ENCODE measurements at places on chromosomes 3 and 15.

DNA sequence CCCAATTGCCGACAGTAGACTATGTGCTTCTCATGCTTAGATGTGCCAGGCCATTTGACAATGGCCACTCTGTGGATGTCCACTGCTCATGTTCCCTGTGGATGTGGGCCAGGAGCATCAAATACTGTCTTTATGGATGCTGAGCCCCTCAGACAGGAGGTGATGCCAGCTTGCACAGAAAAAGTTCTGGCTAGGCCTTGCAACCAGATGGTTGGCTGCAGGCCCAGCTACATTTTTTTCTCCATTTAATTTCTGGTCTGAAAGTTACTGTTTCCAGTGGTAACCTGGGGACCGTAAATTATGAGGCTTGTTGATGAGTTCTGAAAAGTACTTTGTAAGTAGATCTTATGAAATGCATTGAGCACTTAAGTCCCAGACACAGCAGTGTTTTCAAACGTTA is 228.5 kb downstream of the CHL1 start:
- no peak for DNase-seq

DNA sequence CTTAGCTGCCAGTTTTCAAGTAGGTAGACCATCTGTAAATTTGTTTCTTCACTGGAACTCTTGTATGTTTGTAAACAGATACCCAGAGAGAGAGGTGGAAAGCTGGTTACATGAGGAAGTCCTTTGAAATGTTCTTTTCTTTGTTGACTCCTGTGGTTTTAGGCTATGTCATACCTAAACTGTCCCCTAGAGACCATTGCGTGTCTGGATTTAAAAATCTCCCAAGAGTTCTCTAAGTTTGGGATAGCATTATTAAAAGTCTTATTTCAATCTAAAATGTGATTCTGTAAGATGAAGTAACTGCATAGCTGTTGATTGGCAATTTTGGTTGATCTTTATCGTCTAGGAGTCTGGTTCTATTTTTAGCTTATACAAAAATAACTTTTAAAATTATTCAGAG is 127.2 kb downstream of the GHSR start:
- no peak for DNase-seq

DNA sequence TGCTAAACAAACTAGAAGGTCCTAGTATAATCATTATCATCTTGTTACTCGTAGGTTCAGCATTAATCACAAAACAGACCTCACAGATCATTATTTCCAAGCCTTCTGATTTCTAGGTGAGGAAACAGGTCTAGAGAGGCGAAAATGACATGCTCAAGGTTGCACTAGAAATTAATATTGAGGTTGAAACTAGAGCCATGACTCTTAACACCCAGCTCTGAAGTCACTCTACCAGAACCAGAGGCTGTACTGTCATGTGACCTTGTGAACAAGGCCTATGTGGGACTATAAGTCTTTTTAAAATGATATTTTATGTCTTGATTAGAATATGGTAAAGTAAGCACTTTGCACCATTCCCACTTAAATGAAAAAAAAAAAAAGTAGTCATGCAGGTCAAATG is 23.8 kb upstream of the FGF12 start:
- no peak for DNase-seq

DNA sequence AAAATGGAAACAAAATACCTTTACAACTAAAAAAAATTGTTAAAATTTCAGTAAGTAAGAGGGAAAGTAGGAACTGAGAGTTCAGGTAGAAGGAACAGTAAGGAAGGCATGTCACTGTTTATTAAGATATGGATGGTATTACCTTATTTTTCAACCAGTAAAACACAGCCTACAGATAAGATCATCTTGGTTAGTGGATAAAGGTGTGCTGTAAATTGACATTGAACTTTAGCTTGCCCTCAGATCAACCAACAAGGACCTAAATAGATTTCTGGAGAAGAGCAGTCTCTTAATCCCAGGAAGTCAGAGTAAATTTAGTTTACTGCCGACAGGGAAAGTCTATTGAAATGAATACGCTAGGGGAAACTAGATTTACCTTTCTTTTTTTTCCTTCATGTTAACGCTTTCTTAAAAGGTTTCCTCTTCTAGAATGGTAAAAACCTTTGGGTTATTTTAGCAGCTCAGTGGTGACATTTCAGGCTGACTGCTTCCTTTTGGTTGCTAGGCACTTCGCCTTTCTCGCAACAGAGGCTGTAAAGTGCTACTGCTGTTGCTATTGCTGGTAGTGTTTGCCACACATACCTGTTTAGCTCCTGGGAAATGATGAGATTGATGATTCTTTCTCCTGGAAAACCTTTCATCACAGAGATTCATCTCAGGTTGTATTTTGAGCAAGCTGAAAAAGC is 12.9 kb downstream of the DZIP3 start:
- DNase-seq = no peak

- DNase-seq = no peak
These were observed 17.9 kb upstream of the NMNAT3 start for GRCh38 chr3:139695426-139696313.

DNA sequence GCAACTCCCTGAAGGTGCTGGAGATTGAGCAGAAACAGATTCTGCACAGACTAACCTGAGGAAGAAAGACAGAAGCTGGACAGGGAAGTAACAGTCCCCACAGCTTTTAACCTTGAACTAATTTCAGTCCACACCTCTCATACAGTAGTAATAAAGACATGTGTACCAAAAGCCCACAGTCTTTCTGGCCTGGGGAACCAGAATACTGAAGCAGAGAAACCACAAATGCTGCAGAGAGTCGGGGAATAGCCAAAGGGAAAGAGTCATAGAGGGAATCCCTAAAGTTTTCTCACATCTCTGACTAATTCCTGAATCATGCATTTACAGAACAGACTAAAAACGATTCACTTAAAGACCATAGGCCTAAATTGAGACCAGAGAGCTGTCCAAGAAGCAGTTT is 503.4 kb upstream of the NECTIN3 start:
- no peak for DNase-seq

- DNase-seq = no peak
These were observed 342.9 kb downstream of the CNTN3 start for GRCh38 chr3:74271541-74271940.

- DNase-seq = no peak
These were observed 3.2 kb downstream of the RAP2B start for GRCh38 chr3:153165261-153165681.

DNA sequence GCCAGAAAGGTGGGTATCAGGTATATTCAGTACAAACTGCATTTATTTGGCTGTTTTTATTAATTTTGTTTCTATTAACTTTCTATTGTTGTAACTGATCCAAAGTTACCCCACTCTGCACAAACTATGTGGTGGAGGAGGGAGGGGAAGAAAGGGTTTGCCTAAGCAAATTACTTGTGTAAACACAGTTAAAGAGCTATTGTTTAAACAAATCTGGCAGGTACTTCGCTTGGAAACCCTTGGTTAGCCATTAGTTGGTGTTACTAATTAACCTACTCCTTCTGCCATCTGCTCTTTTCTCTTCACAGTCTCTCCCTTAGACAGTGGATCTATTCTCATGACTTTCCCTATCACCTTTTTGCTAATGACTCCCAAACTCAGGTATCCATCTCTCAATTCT is 328.4 kb upstream of the NECTIN3 start:
- DNase-seq = no peak

GRCh38 chr15:29024662-29025061 is 138.9 kb downstream of the APBA2 start:
- DNase-seq = no peak

- DNase-seq = no peak
These were observed 2.2 kb downstream of the ZXDC start for GRCh38 chr3:126473292-126474168.

DNA sequence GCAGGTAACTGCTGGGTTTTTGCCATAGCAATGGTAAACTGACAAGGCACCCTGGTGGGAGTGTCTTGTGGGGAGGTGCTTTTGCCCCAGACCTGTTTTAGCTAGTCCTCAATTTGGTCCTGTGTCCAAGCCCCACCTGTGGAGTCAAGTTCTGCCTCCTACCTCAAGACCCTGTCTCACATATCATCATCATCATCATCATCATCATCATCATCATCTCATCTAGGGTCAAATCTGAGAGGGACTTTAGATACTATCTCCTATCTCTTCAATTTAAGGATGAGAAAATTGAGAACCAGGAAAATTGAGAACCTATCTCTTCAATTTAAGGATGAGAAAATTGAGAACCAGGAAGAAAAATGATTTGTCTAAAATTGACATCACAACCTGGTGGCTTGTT is 9.9 kb downstream of the KNL1 start:
- DNase-seq = no peak

DNA sequence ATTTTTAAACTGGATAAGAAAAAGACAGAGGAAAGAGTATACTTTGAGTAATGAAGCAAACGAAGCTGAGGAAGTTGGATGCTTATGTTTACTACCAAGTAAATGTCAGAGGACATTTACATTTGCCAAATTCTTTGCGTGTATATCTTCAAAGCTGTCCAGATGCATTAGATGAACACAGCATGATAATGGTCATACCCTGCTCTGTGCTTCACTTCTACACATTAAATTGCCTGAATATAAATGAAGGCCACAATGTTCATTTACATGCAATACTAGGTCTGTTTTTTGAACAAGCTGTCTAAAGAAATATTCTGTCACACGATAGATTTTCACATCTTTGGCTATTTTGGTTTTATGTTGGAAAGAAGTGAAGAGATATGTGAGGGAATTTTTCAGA is 405.8 kb upstream of the ADAMTS9 start:
- DNase-seq = no peak

DNA sequence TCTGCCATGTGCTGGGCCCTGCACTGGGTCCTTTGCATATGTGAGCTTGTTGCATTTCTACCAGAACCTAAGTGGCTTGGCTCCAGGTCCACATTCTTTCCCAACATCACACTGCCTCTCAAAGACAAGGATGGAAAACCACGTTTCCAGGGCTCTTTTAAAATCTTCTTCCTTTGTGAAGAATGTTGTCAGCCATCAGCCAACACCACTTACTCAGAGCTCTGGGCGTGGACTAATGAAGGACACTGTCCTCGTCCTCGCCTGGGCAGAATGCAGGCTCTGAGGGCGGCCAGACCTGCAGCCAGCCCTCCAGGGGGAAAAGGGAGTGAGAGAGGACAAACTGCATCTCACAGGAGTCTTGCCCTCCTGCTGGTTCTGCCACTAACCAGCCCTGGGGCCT is 49.7 kb downstream of the MAGEF1 start:
- no peak for DNase-seq

- DNase-seq = no peak
These were observed 73.3 kb upstream of the RAD18 start for GRCh38 chr3:9036404-9037131.

DNA sequence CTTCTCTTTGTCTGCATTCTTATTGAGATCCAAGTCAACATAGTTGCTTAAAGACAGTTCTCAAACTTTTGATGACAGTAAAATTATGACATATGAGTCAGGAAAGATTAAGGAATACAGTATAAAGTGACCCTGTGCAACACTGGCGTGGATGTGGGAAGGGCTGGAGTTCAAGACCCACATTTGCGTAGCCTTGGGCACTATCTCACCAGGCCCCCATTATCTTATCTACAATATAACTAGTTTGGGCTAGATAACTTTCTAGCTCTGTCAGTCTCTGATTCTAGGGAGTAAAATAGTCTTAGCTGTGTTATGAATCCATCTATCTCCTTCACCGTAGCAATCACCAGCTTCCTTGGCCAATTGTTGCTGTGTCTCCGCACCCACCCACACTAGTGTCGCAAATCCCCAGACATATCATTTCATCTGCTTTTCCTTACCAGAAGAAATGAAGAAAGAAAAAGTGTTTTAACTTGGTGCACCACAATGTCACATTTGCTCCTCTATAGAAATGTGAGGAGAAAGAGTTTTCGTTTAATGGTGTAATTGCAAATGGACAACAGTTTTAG is 14.9 kb upstream of the TM4SF4 start:
- no peak for DNase-seq

DNA sequence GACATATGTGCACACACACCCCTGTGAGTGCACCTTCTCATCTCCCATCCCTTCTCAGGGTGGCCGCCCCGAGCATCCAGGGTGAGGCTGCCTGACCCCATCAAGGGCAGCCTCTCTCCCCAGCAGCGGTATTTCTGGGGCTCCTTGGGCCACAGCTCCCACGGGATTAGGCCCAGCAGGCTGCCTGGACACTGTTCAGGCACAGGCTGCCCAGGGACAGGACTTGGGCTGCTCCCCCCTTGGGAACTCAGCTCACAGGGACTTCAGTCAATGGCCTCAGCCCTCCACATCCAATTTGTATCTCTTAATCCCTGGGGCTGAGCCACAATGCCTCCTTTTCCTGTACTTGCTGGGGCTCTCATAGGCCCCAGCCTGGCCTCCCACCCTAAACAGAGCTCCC is 35.0 kb downstream of the RHCG start:
- DNase-seq = no peak

GRCh38 chr3:192408647-192409200 is 318.6 kb downstream of the FGF12 start:
- DNase-seq = no peak

All from stimulated activated CD4-positive, alpha-beta T cell treated with anti-CD3 and anti-CD28 coated beads, Interleukin-15, amount 100 ng/mL, for 48 hours (primary cell).